Activated CD4-positive, alpha-beta T cell treated with anti-CD3 and anti-CD28 coated beads, Interleukin-2, Interleukin-4, amounts not matched to agents 100 ng/mL and 50 ng/mL, durations not matched to agents 16 hours and 8 hours (primary cell): ENCODE measurements at places on chromosomes 16 and 17.

- DNase-seq, result no peak
Observed at GRCh38 chr17:18859256-18859655, 1.3 kb downstream of the PRPSAP2 start.

- no peak for DNase-seq
Observed at GRCh38 chr17:39236450-39236927, 10.7 kb upstream of the STAC2 start.

DNA sequence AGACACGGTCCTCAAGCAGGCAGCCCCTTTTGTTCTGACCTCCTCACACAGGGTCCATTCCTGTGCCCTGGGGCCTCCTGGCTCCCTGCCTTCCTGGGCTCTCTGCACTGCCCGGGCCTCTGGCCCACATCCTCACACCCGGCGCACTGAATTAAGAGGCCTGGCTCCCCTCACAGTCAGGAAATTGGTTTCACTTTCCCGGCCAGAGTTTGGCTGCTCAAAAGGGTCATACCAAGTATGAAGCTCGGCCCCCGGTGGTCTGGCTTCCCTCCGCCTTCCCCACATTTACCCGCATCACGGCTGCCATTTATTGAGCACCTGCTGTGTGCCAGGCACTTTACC lies 220.0 kb downstream of the NTN1 start:
- DNase-seq, result no peak

DNA sequence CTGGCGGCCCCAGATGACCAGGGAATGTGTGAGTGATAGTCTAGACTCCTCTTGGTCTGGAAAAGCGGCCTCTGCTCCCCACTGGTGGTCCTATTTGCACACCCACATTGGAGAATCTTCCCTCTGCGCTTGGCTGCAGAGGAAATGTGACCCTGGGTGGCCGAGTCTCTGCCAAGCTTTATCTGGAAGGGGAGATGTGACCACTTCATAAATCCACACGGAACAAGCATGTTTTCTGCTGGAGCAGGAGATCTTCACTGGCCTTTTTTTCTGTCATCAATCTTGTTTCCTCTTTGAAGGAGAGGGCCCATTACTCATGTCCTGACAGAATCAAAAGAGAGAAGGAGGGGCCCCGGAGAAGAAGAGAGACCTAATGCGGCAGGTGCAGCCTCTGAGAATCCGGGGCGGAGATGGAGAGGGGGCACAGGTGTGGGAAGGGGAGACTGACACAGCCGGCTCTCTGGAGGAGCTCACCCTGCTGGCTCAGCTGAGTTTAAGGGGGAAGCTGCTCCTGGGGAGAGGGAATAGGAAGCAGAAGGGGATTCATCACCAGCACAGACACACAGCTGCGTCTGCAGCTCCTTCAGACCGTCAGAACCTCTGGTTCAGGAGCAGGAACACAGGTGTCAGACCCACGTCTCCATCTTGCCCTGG lies 116.3 kb downstream of the SOX9 start:
- no peak for DNase-seq

DNA sequence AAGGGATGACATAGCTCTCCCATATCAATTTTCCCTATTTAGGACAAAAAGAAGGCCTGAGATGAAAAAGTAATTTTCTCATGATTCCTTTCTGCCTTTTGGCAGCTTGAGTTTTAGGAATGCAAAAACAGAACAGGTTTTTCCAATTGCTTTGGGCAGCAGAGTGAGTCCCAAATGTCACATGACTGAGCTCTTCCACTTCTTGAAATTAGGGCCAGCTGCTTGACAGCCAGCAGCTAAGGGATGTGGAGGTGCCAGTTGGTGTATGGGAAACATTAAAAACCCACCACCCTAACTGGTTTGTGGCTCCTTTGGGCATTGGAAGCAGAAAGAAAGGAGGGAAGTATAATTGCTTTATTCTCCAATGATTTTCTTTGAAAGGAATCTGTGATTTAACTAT lies 133.8 kb upstream of the FAM20A start:
- DNase-seq, result no peak

GRCh38 chr16:65934443-65934842 lies 432.0 kb upstream of the CDH5 start:
- DNase-seq, result no peak

DNA sequence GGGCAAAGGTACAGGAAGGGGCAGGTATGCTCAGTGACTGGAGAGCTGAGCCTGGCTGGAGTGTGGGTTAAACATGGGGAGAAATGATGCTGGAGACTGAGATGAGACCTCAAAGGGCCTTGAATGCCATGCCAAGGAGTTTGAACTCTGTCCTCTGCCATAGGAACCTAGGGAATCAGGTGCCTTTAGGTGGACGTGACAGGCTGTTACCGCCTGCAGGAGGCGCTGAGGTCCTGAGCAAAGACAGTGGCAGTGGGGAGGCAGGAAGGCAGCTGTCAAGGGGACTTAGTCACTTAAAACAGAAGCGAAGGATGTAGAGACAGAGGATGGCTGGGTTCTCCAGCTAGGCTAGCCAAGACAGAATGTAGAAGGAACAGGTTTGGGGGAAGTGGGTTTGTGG lies 9.1 kb downstream of the PSMB3 start:
- peak; percentile 27 for DNase-seq

DNA sequence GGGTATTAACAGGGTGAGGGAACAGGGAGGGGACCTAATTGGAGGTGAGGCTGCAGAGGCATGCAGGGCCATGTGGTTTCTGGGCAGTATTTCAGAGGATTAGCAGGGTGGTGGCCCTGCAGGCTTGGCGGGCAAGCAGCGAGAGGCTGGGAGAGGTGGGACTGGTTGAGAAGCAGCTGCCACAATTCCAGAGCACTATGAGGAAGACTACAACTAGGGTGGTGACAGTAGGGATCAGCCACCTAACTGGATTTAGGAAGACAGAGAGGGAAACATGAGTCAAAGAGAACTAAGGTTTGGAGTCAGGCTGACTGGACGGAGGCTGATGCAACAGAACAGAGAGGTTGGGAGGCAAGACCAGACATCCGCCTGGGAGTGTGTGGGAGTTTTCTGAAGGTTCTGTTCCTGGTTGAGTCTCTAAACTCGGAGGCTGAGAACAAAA lies 12.3 kb downstream of the ALOXE3 start:
- DNase-seq, result no peak

GRCh38 chr16:79067600-79067999 lies 532.9 kb downstream of the MAF start:
- DNase-seq, result peak; percentile 39
